Liver (tissue), 10 donors: ENCODE measurements at places on chromosomes 5 and 9. TPM values are rescaled to one million over a fixed set of nuclear protein-coding genes. Genes with fewer than 3 reads are reported as not detected.

DNA sequence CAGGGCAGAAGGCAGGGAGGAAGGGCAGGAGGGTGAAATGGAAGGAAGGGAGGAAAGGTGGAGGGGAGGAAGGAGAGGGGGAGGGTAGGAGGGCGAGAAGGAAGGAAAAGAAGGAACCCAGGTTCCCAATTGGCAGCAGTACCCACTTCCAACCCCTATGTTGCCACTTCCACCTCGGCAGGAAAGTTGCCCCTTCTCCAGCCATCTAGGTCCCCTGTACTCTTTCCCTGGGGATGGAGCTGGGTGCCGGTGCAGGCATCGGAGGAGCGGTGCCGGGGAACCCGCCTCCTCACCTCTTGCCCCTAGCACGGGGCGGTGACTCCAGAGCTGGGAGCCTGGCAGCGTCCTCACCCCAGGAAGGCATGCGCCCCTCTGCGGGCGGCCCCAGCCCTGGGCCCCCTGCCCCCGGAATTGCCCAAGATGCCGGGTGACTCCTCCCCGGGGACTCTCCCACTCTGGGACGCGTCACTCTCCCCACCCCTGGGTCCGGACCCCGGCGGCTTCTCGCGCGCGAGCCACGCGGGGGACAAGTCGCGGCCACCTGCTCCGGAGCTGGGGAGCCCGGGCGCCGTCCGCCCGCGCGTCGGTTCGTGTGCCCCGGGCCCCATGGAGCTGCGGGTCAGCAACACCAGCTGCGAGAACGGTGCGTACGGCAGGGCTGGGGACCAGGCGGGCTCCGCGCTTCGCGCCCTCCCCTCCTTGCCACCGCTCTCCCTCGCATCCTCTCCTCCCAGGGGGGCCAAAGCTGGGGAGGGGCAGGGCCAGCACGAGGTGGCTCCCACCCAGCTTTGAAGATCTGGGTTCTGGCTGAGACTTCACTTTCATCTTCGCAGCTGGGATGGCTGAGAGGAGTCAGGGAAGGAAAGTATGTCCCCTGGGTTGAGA lies at the start of gene NIPAL4:
TSS of gene NIPAL4 (plus strand) at position 499 of the 885 bp plus-strand sequence. CDS start at position 607, 108 bp downstream.
- no peaks in the 10 kb centered on the region for H3K27me3 ChIP-seq
- no peak for DNase-seq
- H3K4me3 ChIP-seq: no peak within 1 kb of the TSS
- no peak within 1 kb of the TSS for H3K27ac ChIP-seq
- peaks cover 8% of the 10 kb centered on the region for H3K4me1 ChIP-seq
- H3K36me3 ChIP-seq: no peaks in the 10 kb centered on the region

DNA sequence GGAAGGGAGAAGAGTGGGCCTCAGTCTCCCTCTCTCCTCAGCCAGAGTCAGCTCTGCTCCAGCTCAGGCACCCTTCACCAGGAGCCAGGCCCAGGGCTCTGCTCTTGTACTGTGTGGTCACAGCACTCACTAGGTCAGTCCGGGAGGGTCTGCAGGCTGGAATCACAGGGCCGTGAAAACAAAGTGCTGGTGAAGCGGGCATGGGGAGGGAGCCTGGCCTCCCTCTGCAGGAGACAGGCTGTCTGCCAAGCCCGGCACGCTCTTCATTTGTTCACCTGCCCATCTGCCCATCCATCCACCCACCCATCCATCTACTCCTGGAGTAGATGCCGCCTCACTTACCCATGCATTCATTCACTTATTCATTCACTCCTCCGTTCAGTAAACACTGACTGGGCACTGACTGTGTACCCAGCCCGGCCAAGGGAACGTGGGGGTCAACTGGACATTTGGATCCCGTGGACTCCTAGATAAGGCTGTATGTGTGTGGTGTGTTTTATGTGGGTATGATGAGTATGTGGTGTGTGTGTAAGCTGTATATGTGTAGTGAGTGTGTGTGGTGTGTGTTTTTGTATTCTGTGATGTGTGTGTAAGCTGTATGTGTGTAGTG lies 3.6 kb downstream of the SPAAR start:
- no peak for DNase-seq
- H3K4me3 ChIP-seq: no peak overlapping the region
- no peaks in the 10 kb centered on the region for H3K36me3 ChIP-seq
- no peaks in the 10 kb centered on the region for H3K27me3 ChIP-seq
- H3K27ac ChIP-seq: no peak overlapping the region

DNA sequence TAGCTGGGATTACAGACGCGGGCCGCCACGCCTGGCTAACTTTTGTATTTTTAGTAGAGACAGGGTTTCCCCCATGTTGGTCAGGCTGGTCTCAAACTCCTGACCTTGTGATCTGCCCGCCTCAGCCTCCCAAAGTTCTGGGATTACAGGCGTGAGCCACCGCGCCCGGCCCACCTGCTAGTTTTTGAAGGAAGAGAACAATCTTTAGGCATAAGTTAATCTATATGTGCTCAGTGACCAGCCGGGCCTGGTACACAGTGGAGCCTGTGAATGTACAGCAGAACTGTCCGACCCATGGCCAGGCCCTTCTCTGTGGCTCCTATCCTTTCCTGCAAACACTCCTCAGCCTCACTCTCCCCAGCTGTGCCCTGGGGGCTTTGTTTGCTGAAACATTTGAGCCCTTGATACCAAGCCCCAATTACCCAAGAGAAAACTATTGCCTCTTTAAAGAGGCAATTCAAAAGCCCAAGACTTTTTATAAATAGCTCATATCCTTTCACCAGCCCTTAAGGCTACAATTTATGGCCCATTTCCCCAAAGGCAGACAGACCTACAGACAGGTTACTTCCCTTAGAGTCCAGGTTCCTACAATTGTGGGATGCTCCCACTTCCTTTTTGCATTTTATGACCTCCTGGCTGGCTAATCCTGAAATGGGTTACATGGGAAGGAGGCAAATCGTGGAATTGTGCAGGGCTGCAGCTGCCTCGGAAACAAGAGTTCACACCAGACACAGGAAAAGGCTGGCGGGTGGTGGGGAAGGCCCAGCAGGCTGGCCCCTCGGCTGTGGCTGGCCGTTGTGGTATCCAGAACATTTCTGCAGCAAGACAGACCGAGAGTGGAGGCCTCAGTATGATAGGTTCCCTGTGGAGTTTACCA lies 37.5 kb downstream of the SPRY4 start:
- H3K27me3 ChIP-seq: no peaks in the 10 kb centered on the region
- H3K27ac ChIP-seq: peak overlapping the region; percentile 18
- H3K36me3 ChIP-seq: no peaks in the 10 kb centered on the region

GRCh38 chr9:3434594-3434993 lies 91.2 kb downstream of the RFX3 start:
- H3K36me3 ChIP-seq: no peaks in the 10 kb centered on the region
- no peaks in the 10 kb centered on the region for H3K4me1 ChIP-seq
- no peaks in the 10 kb centered on the region for H3K27me3 ChIP-seq
- no peak overlapping the region for H3K4me3 ChIP-seq
- H3K27ac ChIP-seq: no peak overlapping the region

DNA sequence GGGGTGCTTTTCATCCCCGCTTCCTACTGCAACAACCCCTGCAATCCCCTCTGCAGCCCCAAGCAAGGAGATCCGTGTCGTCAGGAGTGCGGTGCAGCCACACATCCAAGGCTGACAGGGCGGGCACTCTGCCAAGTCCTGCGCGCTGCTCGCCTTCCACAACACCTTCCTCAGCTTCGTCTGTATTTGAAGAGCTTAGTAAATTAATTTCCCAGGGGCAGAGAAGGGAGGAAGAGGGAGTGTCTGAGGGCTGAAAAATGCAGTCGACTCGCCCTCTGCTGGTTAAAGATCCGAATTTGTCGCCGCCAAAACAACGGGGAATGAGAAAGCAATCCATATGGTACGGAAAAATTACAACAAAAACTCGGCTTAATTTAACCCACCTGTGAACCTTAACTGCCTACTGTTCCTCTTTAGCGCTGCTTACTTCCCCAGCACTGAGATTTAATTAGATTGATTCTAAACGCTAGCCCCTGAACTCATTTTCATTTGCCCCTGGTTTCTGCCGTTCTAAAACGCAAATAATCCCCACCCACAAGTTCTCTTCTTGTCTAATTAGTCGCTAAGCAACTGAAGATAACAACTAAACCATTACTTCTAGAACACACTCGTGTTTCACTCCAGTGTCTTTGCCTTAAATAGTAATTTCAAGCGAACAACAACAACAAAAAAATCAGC lies 10.9 kb upstream of the PCDHB1 start:
- peak overlapping the region; percentile 13 for H3K27ac ChIP-seq
- no peaks in the 10 kb centered on the region for H3K27me3 ChIP-seq
- DNase-seq: no peak
- H3K4me3 ChIP-seq: peak overlapping the region; percentile 51

CDC25C gene
- not detected for total RNA-seq

AHRR gene
- 0.47 TPM for total RNA-seq
